CD4-positive, alpha-beta memory T cell (primary cell): ENCODE measurements at places on chromosomes 2 and 18. TPM values are rescaled to one million over a fixed set of nuclear protein-coding genes. Genes with fewer than 3 reads are reported as not detected.

DNA sequence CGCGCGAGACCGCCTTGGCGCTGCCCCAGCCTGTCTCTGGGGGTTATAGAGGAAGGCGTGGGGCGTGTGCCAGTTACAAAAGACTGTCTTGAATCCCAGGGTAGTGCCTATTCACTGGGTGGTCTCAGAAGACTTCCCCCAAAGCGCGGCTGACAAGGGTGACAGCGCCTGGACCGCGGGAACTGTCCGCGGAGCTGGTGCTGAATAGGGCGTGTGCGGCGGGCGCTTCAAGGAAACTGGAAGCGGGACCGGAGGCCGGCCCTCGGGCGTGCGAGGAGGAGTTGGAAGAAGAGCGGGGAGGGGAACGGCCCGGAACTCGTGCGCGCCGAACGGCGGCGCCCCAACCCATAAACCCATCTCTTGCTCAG lies 2.3 kb downstream of the EGR4 start:
- DNase-seq = peak; percentile 66

DNA sequence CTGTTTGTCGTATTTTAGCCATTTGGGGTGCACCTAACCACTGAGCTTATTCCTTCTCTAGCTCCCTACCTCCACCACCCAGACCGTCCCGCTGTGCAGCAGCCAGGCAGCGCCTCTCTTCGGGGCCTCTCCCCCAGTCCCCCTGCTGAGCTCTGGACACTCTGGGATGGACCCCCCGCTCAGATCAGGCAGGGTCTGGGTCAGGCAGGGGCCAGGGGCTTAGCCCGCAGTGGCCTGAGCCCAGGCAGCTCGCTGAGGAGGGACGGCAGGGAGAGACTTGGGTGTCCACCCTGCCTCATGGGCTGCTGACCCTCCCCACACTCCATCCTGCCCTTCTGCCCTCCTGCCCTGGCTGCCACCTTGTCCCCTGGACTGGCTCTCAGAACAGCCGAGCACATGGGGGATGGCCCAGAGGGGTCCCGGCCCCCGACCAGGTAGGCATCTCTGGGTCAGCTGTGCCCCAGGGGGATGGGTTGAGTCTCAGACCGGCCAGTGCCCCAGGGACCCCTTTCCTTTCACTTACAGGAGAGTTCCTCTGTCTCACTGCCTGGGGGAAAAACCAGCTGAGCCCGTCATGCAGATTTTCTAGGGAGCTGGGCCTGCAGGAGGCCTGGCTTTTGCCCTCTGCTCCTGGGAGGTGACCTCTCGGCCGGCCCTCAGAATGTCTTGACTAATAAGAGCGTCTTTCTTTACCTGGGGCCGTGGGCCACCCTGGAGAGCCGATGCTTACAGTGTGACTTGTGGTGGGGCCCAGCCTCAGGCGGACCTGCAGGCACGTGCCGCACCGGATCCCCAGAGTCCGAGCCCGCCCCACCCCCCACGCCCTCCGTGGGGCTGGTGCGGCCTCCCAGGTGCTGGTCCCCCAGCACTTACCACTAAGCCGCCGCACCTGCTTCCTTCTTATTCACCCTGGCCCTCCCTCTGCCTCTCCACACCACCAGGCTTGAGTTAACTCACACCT lies 22.8 kb upstream of the PXDN start:
- DNase-seq = no peak

- no peak for DNase-seq
Measured at GRCh38 chr18:76188097-76188496, 306.9 kb downstream of the ZNF516 start.

GRCh38 chr18:32343634-32344033 lies 127.0 kb downstream of the GAREM1 start:
- no peak for DNase-seq

GRCh38 chr2:95346231-95346737 lies 49.1 kb downstream of the KCNIP3 start:
- no peak for DNase-seq

DNA sequence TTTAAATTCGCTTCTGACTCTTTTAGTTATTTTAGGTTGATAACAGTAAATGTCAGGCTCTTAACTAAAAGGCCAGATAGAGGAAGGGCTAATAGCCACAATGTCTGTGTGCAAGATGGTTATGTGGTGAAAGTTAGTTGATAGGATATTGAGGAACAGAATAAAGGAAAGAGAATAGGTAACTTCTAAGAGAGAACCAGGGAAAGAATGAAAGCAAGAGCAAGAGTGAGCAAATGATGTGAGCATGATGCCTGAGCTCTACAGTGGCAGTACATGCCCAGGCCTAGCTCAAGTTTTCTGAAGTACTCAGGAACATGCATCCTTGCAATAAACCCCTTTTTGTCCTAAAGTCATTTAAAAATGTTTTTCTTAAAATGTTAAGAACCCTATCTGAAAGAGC lies 12.5 kb upstream of the TFPI start:
- DNase-seq = no peak

GRCh38 chr2:205139822-205140463 lies 542.4 kb upstream of the NRP2 start:
- no peak for DNase-seq

- no peak for DNase-seq
Measured at GRCh38 chr2:26537826-26538475, 60.0 kb upstream of the OTOF start.

DNA sequence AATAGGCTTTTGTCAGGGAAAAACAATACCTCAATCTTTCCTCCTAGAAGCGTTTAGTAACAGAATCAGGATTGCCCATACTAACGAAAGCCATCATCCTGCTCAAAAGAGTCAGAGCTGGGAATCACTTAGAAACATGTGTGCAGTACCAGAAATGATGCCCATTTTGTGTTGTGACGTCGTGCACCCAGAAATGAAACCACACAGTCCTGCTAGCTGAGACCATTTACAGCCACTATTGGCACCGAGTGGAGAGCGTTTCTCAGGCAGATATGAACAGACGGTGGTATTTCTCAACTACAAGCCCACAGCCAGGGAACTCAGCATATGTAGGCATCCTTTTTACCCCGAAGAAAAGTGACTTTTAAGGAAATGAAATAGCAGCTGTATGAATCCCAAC lies 284.3 kb upstream of the LRATD1 start:
- DNase-seq = no peak

GRCh38 chr18:35407871-35408481 lies 30.8 kb upstream of the ZNF396 start:
- DNase-seq = peak; percentile 48

GRCh38 chr2:199685669-199686068 lies 165.3 kb downstream of the FTCDNL1 start:
- no peak for DNase-seq

DNA sequence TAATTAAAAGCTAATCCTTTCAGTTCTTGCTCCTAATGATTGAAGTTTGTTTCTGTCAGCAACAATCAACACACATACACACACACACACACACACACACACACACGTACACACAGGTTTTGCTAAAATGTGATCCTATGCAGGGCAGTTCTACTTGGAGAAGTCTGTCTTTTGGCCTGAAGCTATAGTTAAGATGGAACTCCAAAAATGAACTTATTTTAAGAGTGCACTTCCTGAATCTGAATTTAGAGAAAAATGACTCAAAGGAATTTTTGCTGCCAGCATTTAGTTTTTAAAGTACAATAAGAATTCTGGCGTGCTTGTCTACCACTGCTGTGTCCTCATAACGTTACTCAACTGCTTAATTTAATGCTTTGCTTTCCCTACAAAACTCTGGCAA lies 6.6 kb downstream of the GALNT5 start:
- no peak for DNase-seq

DNA sequence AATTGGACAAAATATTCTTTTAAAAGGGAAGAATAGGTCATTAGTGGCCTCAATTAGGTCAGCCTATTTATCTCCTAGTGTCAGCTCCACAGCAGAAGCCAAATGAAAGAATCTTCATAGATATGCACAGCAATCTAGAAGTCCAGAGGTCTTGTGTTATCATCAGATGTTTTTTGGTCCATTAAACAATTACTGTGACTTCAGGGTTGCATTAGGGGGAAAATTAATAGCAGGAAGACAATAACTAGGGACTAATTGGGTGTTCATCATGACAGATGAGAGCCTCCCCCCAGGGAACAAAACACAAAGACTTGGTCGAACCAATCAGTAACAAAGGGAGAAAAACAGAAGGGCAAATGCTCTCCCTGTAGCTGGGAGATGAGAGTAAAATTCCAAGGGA lies 264.7 kb downstream of the PTH2R start:
- DNase-seq = no peak

GRCh38 chr2:167069855-167070254 lies 181.6 kb downstream of the XIRP2 start:
- no peak for DNase-seq

- no peak for DNase-seq
Measured at GRCh38 chr2:146602383-146602782, 1242.4 kb upstream of the ACVR2A start.

- no peak for DNase-seq
Measured at GRCh38 chr18:27803957-27804356, 373.0 kb downstream of the CDH2 start.

The CNGA3 gene
- total RNA-seq = not detected

The GFPT1 gene
- 23.1 TPM for total RNA-seq

The POTEC gene
- total RNA-seq = not detected

The SERPINB11 gene
- not detected for total RNA-seq

The ARHGAP25 gene
- total RNA-seq = 162 TPM
